ENCODE measurements at places on chromosomes 6 and 20.
A peak's percentile ranks its signal among the peaks of the same experiment; 100 is the strongest.

GRCh38 chr20:46965477-46965876 is 70.8 kb downstream of the EYA2 start:
- DNase-seq: no peak

DNA sequence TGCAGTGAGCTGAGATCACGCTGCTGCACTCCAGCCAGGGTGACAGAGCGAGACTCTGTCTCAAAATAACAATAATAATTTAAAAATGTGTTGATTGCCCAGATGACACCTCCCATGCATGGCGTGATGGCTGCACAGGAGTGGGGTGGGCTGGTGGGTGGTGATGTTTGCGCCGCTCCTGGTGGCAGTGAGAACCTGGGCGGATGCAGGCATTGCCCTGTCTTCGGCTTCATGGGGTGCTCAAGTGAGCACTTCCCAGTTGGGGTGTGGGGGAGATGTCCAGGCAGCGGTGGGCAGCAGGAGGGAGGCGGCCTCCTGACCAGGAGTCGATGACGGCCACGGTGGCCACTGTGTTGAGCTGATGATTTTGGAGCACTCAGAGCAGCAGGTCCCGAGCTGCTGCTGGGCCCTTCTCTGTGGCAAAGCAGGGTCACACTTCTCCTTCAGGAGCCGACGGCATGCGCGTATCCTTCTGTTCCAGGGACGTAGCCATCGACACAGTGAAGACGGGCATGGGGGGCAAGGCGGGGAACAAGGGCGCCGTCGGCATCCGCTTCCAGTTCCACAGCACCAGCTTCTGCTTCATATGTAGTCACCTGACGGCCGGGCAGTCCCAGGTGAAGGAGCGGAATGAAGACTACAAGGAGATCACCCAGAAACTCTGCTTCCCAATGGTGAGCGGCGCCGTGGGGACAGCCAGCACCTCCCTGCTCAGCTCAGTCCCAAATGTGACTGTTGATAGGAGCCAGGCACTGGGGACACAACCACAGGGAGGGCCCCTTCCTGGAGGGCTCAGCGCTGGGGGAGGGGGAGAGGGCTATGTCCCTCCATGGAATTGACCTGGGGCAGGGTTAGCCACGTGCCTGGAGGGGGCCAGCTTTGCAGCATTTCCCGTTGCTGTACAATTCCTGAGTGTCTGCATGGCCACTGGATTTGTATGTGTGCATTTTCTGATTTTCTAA is 89.7 kb downstream of the SYNJ2 start:
- DNase-seq: no peak

DNA sequence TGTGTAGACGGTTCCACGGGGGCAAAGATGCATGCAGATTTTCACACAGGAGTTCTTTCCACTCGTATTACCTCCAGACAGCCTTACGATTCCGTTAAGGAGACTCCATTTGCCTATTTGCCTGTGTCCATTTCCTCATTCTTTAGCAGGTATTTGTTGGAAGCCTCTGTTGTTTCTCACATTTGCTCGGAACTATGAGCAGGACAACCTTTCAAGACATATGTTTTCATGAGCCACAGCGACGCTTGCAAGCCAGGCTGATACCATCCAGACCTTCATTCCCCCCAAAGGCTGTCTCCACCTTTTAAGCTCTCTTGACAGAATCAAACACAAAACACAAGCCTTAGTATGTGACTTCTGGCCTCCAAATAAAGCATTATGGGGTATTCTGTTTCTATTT is 57.6 kb upstream of the NEDD9 start:
- DNase-seq: no peak

- peak; percentile 30 for DNase-seq
Observed at GRCh38 chr6:104527761-104528415, 331.8 kb downstream of the HACE1 start.

DNA sequence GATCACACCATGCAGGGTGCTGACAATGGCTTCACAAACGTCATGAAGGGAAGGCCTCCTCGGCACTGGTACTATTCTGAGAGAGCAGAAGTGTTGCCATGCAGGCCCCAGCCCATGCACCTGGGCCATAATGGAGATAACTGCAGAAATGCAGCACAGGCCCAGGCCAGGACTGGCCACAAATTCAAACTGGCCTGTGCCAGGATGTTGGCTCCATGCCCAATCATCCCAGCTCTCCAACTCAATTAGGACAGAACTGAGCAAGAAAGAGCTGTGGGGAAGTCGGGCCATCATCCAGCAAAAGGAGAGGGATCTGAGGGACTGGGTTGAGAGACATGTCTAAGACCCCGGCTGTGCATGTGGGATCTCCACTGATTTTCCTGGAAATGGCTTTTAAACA is 48.9 kb upstream of the SYNDIG1 start:
- DNase-seq: no peak

DNA sequence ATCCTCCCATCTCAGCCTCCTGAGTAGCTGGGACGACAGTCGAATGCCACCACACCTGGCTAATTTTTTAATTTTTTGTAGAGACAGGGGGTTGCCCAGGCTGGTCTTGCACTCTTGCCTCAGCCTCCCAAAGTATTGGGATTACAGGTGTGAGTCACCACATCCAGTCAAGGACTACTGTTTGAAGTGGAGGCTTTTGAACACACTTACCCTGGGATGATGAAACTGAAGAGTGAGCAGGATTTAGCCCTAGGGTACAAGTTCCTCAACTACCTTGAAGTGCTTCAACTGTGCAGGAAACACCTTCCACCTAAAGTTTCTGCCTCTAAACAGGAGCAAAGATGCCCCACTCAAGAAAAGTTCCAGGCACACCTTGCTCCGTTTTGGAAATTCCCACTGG is 15.7 kb upstream of the PARD6B start:
- DNase-seq: no peak

DNA sequence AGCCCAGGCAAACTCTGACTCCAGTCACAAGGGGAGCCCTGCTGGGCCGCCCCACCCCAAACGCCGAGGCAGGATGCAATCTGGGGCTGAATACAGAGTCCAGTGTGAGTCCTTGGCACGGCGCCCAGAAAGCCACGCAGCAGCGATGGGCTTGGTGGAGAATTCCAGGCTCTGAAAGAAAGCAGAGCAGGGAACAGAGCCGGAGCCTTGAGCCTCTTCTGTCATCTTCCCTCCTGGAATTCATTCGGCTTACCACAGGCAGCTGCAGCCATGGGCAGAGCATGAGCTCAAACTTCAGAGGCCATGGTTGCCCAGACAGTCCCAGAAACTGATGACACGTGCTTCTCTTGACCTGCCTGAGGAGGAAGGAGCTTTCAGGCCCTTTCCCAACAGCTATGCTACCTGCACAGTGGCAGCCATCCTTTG is 441.1 kb upstream of the JARID2 start:
- DNase-seq: peak; percentile 86

- DNase-seq: no peak
Observed at GRCh38 chr20:22160101-22160652, 424.2 kb downstream of the FOXA2 start.

- peak; percentile 94 for DNase-seq
Observed at GRCh38 chr6:3919130-3919628, 70.0 kb downstream of the FAM50B start.

DNA sequence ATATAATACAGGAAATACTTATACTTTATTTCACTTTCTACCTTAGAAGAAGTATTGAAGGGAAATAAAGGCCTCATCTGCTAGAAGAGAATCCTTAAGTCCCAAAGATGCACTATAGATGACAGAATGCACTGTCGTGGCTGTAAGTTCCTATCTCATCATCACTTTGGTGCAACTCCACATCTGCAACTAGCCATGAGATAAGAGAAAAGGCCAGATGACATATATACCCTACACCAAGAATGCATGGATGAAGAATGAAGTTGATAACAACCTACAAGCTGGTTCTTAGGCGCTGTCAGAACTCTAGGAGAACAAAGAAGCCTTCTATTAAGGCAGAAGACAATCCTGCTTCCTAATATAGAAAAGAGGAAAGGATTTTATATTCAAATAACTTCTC is 11.6 kb upstream of the PLN start:
- DNase-seq: no peak

GRCh38 chr6:111653979-111654378 is 48.3 kb upstream of the TRAF3IP2 start:
- no peak for DNase-seq

DNA sequence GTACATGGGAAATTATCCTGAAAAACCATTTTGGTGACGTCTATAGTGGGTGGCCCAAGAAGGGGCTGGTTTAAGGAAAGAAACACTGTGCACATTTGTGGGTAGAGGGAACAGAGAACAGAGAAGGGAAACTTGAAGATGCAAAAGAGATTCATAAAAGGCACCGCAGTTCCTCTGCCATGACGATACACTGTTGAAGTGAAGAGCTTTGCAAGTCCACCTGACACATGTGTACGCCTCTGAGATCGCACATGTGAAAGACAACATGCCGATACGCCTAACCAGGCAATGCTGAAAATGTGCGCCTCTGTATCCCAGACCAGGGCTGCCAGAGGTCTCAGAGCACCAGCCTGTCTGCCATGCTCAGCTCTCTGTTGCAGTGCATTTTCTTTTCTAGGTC is 180.9 kb downstream of the KIF16B start:
- no peak for DNase-seq

DNA sequence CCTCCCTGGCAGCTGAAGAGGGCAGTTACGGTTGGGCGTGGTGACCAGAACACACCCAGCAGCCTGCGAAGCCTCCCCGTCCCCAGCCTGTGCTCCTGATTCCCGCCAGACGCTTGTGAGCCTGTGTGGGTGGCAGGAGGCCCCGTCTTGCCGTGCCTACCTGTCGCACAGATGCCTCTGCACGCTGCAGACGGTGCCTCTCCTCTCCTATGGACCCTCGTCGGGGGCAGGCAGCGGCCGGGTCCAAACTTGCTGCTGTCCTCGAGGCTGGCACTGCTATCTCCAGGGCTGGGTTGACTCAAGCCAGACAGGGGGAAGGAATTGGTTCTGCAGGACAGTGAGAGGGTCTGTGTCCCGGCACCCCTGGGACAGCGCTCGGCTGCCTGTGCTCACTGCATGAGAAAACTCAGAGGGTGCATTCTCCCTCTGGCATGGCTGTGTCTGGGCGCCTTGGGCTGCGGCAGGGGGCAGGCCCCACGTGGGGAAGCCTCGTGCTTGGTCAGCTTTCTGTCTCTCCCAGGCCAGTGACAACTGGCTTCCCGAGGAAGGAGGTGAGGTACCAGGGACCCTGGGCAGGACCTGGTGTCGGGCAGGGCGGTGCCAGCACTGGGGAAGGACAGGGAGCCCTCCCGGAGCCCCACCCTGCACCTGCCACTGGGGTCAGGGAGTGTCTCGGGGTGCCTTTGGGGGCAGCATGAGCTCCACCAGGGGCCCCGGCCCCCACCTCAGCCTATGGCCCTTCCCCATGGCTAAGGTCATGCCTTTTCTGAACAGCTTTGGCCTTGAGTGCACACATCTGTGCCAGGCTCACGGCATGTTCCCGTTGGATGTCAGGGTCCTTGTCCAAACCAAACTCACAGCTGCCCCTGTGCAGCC is 127.5 kb downstream of the TAF4 start:
- DNase-seq: no peak

DNA sequence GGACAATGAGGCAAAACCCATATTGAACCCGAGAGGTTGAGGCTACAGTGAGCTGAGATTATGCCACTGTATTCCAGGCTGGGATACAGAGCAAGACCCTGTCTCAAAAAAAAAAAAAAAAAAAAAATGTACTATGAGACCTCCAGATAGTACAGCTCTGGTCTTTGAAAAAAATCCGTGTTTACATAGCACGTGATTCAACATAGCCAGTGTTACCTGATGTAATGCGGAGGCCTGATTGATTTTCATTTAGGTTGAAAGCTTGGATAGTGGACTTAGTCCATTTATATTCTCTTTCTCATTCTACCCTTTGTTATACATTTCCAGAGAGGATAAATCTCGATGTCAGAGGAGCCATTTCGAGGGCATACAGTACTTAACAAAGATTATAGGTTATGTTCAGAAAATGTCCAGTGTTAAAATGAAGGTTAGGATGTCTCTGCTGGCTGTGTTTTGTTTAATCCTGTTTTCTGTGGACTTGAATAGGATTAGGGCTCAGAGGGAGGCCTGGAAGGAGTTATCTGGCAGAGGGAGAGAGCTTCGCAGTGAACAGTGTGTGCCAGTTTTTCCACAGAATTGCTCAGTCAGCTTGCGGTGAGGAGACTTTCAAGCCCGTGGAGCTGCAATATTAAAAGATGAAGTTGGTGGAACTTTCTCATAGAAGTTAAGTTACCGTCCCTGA is 33.9 kb upstream of the BCLAF1 start:
- no peak for DNase-seq

DNA sequence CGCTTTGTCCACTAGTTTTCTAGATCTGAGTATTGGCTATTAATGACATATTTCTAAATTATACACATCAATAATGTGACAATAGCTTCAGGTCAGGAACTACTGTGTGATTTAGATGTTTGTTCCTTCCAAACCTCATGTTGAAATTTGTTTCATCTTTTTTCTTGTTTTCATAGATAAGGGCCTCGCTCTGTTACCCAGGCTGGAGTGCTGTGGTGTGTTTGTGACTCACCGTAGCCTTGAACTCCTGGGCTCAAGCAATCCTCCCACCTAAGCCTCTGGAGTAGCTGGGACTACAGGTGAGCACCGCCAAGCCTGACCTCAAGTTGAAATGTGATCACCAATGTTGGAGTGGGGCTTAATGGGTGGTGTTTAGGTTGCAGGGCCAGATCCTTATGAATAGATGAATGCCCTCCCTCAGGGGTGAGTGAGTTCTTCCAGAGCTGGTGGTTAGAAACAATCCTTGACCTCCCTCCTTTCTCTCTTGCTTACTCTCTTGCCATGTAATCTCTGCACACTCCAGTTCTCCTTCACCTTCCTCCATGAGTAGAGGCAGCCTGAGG is 5.9 kb upstream of the NQO2 start:
- no peak for DNase-seq

DNA sequence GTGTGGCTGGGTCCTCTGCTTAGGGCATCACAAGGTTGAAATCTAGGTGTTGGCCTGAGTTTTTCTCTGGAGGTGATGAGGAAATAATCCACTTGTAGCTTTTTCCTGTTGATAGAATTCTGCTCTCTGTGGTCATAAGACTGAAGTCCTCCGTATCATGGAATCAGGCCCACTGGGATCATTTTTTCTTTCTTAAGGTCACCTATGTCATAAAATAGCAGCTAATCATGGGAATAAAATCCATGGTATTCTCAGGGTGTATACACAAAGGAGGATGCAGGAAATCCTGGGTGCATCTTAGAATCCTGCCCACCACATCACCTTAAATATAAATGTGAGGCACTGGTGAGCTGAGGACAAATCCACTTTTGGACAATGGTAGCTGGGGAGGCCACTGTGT is 72.7 kb downstream of the PRDM1 start:
- DNase-seq: peak; percentile 67

GRCh38 chr6:52415917-52416628 is 4.1 kb upstream of the EFHC1 start:
- DNase-seq: peak; percentile 58

DNA sequence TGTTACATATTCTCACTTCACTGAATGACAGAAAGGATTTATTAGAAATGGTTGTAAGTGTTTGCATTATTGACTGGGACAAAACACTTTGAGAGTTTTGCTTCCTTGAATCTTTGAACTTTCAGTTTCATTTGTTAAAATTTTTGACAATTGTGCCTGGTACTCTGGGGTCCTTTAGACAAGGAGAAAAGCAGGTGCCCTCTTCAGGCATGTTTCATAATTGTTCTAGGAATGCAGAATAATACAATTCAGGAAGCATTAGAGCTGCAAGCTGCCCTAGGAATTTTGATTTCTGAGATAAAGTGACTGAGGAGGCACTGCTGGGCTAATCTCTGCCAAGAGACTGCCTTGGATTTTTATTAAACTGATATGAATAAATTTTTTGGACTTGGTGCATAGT is 49.7 kb downstream of the TOP1 start:
- DNase-seq: peak; percentile 87

Measured in EL (cell line).